ENCODE measurements at places on chromosomes 4 and X. TPM values are rescaled to one million over a fixed set of nuclear protein-coding genes. Genes with fewer than 3 reads are reported as not detected.

The H2AZ1 gene
- 99.2 TPM for total RNA-seq

The FAM47A gene
- total RNA-seq, result not detected

The JCHAIN gene
- 9.4 TPM for total RNA-seq

The PASD1 gene
- total RNA-seq, result not detected

The PABPC5 gene
- total RNA-seq, result 1.1 TPM

The SPATA4 gene
- total RNA-seq, result not detected

The CAMK2D gene
- 58.0 TPM for total RNA-seq

The CENPE gene
- 1.2 TPM for total RNA-seq

GRCh38 chr4:37770016-37770415, 56.5 kb upstream of the PGM2 start:
- DNase-seq, result no peak

GRCh38 chr4:146033149-146033548, 94.5 kb upstream of the ZNF827 start:
- DNase-seq, result no peak

- no peak for DNase-seq
Observed at GRCh38 chr4:53535567-53535966, 55.7 kb downstream of the LNX1 start.

GRCh38 chr4:66404141-66404540, 733.9 kb upstream of the EPHA5 start:
- no peak for DNase-seq

DNA sequence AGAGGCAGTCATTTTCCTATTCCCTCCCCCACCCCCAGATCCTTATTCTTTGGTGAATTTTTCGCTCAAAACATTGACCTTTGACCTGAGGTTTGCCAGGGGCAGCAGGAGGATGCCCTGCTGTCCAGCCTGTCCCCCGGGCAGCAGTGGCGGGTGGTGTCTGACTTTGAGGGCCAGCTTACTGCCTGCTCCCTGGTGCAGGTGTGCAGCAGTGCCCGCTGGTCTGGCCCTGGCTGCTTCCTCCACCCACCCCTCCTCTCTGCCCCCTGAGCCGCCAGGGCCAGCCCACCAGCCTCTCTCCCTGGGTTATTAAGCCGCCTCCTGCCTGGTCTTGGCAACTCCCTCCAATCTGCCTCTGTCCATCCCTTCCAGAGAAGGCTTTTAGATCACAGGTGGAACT, 40.8 kb upstream of the GRPEL1 start:
- no peak for DNase-seq

GRCh38 chr4:40586034-40586433, 43.6 kb downstream of the RBM47 start:
- no peak for DNase-seq

DNA sequence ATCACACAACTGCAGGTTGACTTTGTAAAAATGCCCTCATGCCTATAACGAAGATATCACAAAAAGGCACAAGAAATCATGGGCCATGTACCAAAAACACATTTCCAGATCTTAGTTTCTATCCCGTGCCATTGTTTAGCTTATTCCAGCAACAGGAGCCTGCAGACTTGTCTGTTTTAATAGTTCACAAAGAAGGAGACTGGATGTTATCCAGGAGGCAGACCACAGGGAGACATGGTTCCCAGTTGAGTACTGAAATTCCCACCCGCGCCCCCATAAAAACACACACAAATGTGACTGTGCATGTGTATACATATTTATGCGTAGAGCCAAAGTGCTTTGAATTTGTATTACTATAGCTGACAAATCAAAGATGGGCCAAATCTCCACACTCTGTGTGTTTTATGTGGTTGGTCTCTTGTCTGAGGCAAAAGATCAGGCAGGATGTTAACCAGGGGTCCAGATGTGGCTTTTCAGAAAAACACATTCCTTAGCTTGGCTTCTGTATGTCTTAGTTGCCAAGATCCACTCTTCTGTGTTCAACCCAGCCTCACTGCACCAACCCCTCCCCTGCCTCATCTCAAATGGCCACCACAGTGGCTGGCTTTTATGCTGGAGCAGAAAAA, 469.2 kb upstream of the DIPK2B start:
- DNase-seq, result no peak

GRCh38 chr4:165458471-165458870, 79.7 kb downstream of the CPE start:
- no peak for DNase-seq
